Left lobe of liver (tissue), 2 donors: ENCODE measurements at places on chromosomes 7 and 10. TPM values are rescaled to one million over a fixed set of nuclear protein-coding genes. Genes with fewer than 3 reads are reported as not detected.

GRCh38 chr7:42197451-42197850 is 39.6 kb downstream of the GLI3 start:
- DNase-seq, result no peak

DNA sequence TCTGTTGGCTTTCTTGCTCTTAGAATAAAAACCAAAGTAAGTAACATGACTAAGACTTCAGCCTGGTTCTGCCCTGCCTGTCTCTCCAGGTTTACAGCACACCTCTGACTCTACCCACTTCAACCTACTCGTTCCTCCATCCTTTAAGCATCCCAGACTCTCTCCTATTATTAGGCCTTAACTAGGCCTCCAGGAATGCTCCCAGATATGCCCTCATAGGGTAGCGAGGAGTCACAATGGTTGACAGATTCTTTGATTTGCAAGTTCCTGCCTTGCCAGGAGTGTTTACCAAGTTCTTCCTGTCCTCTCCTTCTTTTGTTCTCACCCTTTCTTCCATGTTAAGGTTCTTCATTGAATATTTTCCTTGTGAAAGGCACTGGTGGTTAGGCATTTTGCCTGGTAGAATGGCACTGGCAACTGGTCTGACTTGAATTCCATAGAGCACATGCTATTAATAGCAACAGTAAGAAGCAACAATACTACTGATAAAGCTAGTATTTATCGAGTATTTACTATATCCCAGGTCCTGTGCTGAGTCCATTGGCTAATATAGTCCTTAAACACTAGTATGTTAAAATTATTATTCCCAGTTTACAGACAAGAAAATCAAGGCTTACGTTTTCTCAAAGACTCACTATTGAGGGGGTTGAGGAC is 327.9 kb upstream of the PRKCQ start:
- DNase-seq, result no peak

The PYROXD2 gene
- 5.4 TPM for total RNA-seq

The GIMAP8 gene
- total RNA-seq, result 4.4 TPM

The ASZ1 gene
- not detected for total RNA-seq

- DNase-seq, result no peak
These were observed 43.5 kb downstream of the IDE start for GRCh38 chr10:92530421-92530820.

GRCh38 chr7:106277976-106278375 is 6.8 kb downstream of the NAMPT start:
- no peak for DNase-seq

The INHBA gene
- total RNA-seq, result 2.6 TPM

The DUSP5 gene
- 3.8 TPM for total RNA-seq

- DNase-seq, result no peak
These were observed 91.5 kb downstream of the SEMA3D start for GRCh38 chr7:85095366-85095765.

The C7orf33 gene
- not detected for total RNA-seq

- no peak for DNase-seq
These were observed 32.4 kb downstream of the TES start for GRCh38 chr7:116242759-116243158.

DNA sequence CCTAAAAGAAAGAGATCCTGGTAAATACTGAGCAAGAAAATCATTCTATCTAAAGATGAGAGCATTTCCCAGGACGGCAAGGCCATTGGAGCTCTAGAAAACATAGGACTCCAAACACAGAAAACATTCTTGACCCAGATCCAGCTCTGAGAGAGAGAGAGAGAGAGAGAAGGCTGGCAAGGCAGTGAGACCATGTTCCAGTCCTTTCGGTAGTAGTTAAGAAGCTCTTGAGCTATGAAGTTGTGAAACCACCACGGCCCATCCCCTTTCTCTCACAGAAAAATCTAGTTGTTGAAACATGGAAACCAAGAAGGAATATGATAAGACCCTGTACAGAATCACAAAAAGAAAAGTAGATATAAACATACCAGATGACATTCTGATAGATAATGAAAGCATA is 212.4 kb upstream of the NPSR1 start:
- no peak for DNase-seq

GRCh38 chr7:38658921-38659320 is 27.7 kb upstream of the AMPH start:
- DNase-seq, result no peak

DNA sequence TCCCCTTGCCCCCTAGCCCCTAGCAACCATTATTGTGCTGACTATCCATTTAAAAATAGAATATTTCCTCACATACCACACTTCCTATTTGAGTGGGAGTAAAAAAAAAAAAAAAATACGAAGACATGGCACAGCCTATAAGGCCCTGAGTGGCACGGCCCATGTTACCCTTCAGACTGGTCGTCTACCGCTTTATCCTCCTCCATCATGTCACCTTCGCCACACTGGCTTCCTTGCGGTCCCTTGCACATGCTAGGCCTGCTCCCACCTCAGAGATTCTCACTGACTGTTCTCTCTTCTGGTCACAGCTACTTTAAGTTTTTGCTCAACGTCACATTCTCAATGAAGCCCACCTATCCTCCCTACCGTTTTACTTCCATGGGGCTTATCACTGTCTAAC is 130.3 kb downstream of the ATE1 start:
- no peak for DNase-seq

DNA sequence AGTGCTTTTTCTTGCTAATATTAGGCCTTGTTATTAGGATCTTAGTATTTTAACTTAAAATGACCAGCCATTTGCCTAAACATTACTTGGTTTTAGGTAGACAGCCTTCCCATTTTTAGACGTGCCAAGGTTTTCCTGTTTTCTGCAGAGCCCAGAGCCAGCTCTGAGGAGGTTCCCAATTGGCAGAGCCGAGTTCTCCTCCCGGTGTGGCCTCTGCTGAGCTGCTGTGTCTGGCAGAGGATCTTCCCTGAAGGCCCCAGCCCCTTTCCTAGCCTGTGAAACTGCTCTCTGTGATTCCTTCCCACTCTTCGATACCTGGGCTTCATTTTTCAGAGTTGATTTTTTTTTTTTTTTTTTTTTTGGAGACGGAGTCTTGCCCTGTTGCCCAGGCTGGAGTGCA is 91.4 kb downstream of the EEPD1 start:
- DNase-seq, result no peak

- DNase-seq, result no peak
These were observed 111.2 kb downstream of the XRCC2 start for GRCh38 chr7:152564656-152565250.

DNA sequence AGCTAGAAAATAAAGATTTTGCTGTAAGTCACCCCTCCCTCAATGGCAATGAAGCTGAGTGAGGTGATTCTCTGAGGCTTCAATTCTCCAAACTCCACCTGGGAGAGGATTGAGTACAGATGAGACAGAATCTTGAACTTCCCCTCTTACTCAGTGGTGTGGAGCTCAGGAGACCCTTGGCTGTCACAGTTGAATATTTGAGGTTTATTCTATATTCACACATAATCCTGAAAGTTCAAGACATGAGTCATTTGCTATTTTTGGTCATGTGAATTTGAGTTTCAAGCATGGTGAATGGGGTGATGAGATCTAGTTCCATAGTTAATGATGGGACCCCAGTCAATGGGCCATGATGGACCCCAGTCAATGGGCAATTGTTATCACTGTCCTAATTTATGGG is 13.9 kb upstream of the TECTB start:
- DNase-seq, result no peak

GRCh38 chr10:121509112-121509511 is 89.1 kb downstream of the FGFR2 start:
- DNase-seq, result no peak

The AGR2 gene
- total RNA-seq, result 1.2 TPM

- DNase-seq, result no peak
These were observed 396.1 kb downstream of the ZNF33B start for GRCh38 chr10:42242135-42242805.
